ENCODE measurements at places on chromosomes 6 and 20.
A peak's percentile ranks its signal among the peaks of the same experiment; 100 is the strongest.

- peak; percentile 62 for DNase-seq
Observed at GRCh38 chr6:111087871-111088667, 766 bp downstream of the SLC16A10 start.

GRCh38 chr20:62063315-62063980, 2.2 kb downstream of the TAF4 start:
- DNase-seq = no peak

- DNase-seq = peak; percentile 68
Observed at GRCh38 chr6:3764516-3765335, 13.2 kb upstream of the PXDC1 start.

- DNase-seq = no peak
Observed at GRCh38 chr6:46271107-46271506, 100.3 kb upstream of the ENPP5 start.

DNA sequence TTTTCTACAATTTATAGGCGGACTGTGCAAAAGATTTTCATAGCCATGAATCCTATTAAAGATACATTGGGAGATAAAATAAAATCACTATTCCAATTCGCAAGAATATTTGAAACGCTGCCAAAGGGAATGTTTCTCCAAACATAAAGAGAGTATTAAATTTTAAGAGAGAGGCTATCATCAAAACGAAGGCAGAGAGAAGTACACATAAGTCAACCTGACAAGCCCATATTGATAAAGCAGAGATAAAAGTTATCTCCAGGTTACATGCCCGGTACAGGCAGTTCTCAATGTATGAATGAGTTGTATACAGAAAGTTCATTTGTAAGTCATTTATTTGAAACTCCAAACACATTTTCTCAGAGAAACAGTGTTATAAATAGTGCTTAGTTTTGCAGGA, 193.1 kb downstream of the ATXN1 start:
- no peak for DNase-seq

DNA sequence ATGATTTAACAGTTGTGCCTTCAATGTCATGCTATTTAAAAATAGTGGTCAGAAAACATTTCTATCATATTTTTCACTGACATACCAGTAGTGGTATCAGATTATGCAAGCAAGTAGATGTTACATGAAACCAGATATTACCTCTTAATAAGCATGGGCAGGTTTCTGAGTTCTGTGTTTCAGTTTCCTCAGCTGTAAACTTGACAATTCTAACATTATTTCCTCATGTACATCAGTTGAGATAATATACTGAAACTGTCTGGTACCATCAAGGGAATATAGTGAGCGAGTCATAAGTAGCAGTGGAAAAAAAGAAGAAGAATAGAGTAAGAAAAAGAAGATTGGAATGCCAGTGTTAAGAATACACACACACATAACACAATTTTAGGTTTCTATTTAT, 477.9 kb upstream of the MANEA start:
- no peak for DNase-seq

DNA sequence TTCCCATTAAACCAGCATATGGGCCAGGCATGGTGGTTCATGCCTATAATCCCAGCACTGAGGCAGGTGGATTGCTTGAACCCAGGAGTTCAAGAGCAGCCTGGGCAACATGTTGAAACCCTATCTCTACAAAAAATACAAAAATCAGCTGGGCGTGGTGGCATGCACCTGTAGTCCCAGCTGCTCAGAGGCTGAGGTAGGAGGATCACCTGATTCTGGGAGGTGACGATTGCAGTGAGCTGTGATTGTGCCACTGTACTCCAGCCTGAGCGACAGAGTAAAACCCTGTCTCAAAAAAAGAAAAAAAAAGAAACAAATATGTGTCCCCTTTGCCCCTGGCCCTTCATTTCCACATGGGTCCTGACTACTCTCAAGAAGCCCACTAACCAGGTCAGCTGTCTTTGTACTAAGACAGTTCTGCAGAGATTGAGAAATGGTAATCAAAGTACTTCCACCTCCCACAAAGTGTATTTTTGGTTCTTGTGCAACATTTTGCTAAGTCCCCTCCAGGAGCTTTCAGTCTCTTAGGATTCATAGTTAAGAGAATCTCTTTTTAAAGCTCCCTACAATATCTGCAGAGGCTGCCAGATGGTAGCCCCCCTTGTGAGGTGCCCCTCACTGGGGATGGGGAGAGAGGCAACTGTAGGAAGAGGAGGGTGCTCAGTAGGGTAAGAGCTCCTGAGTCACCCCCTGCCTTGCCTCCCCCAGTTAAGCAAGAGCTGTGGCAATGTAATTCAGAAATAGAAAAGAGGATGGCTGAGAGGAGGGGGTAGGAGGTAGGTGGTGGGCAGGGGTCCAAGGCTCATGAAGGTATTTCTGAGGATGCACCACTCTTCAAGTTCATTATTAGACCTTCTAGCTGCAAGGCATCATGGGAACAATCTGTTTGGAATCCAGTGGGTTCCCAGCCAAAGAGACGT, 16.5 kb upstream of the WFDC2 start:
- DNase-seq = no peak

GRCh38 chr6:125432963-125433362, 131.2 kb upstream of the HDDC2 start:
- DNase-seq = no peak

DNA sequence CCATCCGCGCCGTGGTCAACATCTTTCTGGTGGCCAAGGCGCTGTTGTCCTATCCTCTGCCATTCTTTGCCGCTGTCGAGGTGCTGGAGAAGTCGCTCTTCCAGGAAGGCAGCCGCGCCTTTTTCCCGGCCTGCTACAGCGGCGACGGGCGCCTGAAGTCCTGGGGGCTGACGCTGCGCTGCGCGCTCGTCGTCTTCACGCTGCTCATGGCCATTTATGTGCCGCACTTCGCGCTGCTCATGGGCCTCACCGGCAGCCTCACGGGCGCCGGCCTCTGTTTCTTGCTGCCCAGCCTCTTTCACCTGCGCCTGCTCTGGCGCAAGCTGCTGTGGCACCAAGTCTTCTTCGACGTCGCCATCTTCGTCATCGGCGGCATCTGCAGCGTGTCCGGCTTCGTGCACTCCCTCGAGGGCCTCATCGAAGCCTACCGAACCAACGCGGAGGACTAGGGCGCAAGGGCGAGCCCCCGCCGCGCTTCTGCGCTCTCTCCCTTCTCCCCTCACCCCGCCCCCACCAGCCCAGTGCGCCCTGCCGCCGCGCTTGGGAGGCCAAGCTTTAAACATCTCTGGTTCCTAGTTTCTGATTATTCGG, 4.0 kb downstream of the SLC32A1 start:
- no peak for DNase-seq

- no peak for DNase-seq
Observed at GRCh38 chr6:106558364-106558763, 70.9 kb downstream of the RTN4IP1 start.

Measured in KBM-7 (cell line).